Left ventricle myocardium inferior (tissue), 1 donor: ENCODE measurements at places on chromosomes 1 and 21. TPM values are rescaled to one million over a fixed set of nuclear protein-coding genes. Genes with fewer than 3 reads are reported as not detected.
A peak's percentile ranks its signal among the peaks of the same experiment; 100 is the strongest.

Gene OPTC
- total RNA-seq, result not detected

DNA sequence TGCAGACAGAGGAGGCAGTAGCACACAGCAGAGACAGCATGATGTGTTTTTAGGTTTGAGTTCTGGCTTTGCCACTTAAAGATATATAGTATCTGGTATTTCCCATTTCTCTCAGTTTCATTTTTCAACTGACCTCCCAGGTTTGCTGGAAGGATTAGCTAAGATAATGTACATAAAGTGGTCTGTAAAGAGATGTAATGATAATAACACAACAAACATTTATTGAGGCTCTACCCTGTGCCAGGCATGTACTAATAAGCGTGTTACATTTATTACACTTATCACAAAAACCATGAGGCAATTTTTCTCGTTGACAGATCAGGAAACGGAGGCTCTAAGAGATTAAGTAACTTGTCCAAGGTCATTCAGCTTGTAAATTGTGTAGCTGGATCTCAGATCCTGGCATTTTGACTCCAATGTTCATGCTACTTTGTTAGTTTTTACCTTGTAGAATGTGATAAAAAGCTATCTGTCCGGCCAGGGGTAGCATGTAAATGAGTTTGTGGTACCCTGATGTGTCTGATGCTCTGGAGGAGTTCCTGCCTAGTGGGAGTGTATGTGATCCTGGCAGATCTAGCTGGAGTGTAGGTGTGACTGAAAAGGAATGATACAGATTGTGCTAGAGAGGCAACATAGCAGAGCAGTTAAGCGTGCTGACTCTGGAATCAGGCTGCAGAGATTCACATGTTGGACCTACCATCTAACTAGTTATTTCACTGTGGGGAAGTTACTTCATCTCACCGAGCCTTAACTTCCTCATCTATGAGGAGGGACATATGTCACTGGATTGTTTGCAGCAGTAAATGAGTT is 146.6 kb downstream of the VPS13D start:
- H3K27ac ChIP-seq, result peak overlapping the region; percentile 6
- DNase-seq, result no peak
- H3K4me3 ChIP-seq, result no peak overlapping the region
- H3K27me3 ChIP-seq, result no peaks in the 10 kb centered on the region
- peaks cover 24% of the 10 kb centered on the region for H3K4me1 ChIP-seq

DNA sequence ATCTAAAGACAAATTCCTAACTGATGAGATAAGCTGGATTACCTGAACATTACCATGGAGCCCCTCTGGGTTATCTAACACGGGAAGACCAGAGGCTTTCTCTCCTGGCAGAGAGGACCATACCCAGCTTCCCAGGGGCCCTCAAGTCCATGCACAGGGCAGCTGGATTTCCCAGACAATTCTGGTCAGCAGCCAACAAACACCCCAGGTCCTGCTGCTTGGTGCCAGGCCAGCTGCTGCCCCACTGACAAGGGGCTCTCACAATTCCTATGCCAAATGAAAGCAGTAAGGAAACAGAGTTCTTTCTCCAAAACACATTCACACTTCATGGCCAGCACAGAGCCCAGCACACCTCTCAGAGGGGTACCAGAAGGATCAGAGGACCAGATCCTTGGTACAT is 114.2 kb downstream of the HLCS start:
- peaks cover 17% of the 10 kb centered on the region for H3K4me1 ChIP-seq
- no peaks in the 10 kb centered on the region for H3K36me3 ChIP-seq
- H3K27me3 ChIP-seq, result no peaks in the 10 kb centered on the region
- DNase-seq, result no peak
- H3K27ac ChIP-seq, result no peak overlapping the region
- H3K4me3 ChIP-seq, result no peak overlapping the region

DNA sequence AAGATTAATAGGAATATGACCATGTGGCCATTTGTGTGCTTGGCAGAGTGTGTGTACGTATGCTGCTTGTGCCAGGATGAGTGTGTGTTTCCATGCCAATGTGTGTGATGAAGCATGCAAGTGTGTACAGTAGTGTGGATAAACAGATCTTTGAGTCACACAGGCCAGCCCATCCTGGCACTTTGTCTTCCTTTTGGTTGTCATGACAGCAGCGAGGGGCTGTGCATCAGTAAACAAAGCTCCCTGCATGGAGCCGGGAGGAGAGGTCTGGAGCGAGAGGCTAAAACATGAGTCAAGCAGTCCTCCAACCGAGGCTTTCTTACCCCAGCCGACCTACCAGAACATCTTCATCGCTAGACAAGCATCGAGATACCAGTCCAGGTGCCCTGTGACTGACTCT is 221.2 kb downstream of the CACNA1E start:
- no peaks in the 10 kb centered on the region for H3K36me3 ChIP-seq
- no peak overlapping the region for H3K4me3 ChIP-seq
- peaks cover 57% of the 10 kb centered on the region for H3K27me3 ChIP-seq
- no peaks in the 10 kb centered on the region for H3K4me1 ChIP-seq

- H3K4me3 ChIP-seq, result no peak overlapping the region
- H3K27ac ChIP-seq, result peak overlapping the region; percentile 79
- no peaks in the 10 kb centered on the region for H3K27me3 ChIP-seq
- H3K36me3 ChIP-seq, result no peaks in the 10 kb centered on the region
These were observed 50.5 kb downstream of the SIPA1L2 start for GRCh38 chr1:232579466-232579865.

GRCh38 chr1:229608590-229608989 is 17.3 kb downstream of the TAF5L start:
- no peak for DNase-seq
- H3K27me3 ChIP-seq, result no peaks in the 10 kb centered on the region
- H3K36me3 ChIP-seq, result peaks cover 96% of the 10 kb centered on the region
- H3K4me3 ChIP-seq, result no peak overlapping the region
- H3K27ac ChIP-seq, result no peak overlapping the region

Gene AMY2A
- total RNA-seq, result not detected

- no peak overlapping the region for H3K27ac ChIP-seq
- H3K4me1 ChIP-seq, result no peaks in the 10 kb centered on the region
- DNase-seq, result peak; percentile 64
- H3K4me3 ChIP-seq, result no peak overlapping the region
- H3K36me3 ChIP-seq, result peaks cover 31% of the 10 kb centered on the region
- H3K27me3 ChIP-seq, result peaks cover 20% of the 10 kb centered on the region
These were observed 34.8 kb downstream of the MX1 start for GRCh38 chr21:41460578-41461527.

Gene DCDC2B
- total RNA-seq, result not detected
